ENCODE measurements at places on chromosomes 1 and 21.
A peak's percentile ranks its signal among the peaks of the same experiment; 100 is the strongest.

GRCh38 chr1:78721136-78721535 is 71.5 kb downstream of the IFI44 start:
- no peak for DNase-seq

DNA sequence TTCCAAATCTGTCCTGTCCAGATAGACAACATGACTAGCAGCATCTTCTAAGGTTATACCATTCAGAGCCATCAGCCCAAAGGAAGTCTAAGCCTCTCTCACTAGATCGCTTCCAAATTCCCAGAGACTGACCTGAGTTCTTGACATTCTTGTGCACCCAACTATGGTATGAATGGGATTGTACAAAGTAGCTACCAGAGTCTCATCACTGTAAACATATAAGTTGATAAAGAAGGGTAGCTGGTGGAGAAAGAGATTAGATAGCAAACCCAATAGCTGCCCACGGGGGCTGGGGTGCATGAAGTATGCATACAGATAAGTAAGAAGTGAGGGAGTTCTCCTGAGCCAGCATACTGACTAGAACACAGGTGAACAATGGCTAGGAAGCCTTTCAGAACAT is 180.0 kb downstream of the PLPP3 start:
- no peak for DNase-seq

- DNase-seq, result no peak
These were observed 191.2 kb downstream of the GABPA start for GRCh38 chr21:25925936-25926335.

DNA sequence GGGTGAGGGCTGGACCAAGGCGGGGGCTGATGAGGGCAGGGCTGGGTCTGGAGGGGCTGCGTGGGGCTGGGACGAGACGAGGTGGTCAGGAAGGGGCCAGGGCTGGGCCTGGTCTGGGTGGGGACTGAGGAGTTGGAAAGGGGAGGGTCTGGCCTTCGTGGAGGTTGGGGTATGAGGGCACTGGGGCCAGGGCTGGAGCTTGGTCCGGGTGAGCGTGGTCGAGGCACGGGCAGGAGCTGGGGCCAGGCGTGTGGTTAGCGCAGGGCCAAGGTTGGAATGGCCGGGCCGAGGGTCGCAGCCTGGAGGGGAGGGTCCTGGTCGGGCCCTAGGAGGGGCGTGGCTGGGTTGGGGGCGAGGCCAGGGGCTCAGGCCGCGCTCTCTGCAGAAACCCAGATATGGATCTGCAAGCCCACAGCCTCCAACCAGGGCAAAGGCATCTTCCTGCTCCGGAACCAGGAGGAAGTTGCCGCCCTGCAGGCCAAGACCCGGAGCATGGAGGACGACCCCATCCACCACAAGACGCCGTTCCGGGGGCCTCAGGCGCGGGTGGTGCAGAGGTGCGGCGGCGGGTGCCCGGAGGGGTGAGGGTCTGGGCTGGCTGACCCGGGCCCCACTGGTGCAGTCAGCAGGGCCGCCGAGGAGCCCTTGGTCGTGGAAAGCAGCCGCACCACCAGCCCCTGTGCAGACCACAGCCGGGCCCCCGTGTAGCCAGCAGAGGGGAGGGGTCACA is 9.0 kb downstream of the TTLL10 start:
- DNase-seq, result no peak

GRCh38 chr1:150846473-150847146 is 29.8 kb downstream of the ARNT start:
- DNase-seq, result no peak

- no peak for DNase-seq
These were observed 10.1 kb upstream of the ERICH3 start for GRCh38 chr1:74683656-74684055.

GRCh38 chr21:42047821-42048613 is 23.1 kb upstream of the UMODL1 start:
- DNase-seq, result peak; percentile 90

DNA sequence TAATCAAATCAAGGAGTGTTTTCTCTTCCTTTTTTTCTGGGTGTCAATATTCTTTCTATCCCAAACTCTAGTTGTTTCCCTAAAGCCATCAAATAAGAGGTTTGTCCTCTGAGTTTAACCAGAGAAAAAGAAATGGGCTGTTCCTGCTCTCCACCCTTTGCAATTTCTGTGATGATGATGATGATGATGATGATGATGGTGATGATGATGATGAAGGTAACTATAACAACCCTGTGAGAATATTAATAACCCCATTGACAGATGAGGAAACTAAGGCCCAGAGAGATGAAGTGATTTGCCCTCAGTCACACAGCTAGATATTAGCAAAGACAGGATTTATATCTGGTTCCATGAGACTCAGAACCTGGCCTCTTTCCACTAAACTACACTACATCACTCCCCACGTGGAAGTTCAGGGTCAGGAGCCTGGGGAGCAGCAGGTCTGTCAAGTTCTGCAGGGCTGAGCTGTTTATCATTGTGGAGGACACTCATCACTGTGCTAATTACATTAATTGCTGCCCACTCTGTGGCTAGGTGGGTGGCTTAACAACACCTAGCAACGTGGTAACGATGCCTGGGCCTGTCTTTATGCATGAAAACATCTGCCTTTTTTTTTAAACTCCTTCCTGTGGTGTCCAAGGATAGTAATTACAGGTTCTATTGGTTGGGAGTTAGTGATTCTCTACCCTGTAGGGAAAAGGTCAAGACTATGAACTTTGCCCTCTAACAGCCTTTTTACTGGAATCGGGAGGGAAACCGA is 19.0 kb upstream of the JUN start:
- DNase-seq, result no peak
